ENCODE measurements at places on chromosomes 5 and 9.

DNA sequence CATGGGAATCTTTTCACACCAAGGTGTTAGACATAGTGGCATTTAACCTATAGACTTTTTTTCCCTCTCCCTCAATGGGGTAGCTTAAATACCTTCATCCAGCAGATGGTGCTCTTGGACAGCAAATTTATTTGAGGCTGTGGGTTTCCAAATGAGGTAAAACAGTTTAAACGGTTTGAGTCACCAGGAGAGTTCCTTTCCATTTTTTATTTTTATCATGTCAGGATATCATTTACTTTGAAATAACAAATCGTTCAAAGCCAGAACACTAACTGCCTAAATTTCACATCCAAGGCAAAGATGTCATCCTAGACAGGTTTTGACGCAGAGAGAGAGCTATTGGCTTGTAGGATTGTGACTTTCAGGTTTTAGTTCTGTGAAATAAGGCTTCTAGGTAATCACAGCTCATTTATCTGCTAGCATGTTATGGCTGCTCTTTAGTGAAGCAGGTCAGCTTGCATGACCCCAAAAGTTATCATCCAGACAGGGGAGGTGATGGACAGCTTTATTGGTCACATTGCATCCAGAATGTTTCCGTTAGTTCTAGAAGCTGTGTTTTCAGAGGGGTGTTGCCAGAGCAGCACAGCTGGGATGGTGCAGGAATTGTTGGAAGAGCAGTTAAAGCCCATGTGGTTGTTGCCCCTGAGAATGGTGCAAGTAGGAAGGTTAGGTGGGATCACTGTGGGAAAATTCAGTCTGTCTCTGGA is 69.8 kb downstream of the KDM4C start:
- peak; percentile 34 for DNase-seq

DNA sequence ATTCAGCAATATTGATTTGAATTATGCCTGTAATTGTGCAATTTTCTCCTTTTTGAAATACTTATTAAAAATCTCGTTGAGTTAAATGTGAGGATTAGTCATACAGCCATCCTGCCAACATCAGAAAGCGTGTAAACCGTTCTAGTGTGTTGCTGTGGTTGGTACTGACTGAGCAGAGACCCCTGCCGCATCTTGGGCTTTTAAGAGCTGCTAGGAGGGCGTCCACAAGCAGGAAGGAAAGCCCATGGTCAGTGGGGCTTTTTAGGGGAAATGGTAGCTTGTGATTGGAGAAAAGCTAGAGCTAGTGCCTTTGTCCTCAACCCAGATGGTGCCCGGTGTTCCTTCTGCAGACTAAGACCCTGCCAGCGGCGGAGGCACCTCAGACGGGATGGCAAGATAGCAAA is 1.3 kb downstream of the SDHA start:
- no peak for DNase-seq

DNA sequence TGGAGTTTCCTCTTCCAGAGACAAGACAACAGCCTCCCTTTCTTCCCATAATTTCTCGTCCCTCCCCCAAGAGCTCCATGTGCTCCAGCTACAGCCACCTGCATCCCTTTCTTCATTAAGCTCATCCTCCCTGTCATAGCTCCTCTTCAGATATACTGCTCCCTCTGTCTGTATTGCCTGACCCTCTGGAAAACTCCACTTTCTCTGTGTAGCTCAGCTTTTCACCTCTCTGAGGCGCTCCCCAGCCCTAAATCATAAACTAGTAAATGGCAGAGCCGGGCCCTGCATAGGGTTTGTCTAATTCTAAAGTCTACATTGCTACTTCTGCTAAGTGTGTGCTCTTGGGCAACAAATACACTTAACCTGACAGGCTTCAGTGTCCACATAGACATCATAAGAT is 8.8 kb upstream of the PLIN2 start:
- DNase-seq, result no peak

DNA sequence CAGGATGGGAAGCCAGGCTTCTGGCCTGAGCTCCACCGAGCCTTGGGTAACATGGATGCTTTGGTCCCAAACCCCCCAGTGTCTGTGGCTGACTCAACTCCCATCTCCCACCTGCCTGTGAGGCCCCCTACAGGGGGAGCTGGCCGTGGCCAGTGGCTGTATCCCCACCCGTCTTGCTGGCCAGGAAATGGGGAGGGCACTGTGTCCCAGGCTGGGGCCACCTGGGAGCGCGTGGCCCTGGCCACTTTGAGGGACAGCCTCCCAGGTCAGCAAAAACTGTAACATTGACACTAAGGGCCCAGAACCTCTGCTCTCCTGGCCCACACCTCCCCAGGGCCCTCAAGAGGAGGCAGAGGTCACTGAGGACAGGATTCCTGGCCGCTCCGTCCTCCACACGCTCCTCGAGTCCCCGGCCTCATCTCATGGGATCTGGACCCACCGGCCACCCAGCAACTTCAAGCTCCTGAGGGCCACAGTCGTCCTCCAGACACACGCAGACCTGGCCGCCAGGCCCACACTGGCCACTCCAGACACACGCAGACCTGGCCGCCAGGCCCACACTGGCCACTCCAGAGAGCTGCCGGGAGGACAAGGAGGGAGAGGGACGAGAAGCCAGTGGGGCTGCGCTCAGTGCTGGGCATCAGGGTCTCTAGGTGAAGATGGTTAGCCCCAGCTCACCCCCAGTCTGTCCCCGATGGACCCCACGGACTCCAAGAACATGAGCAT is 44.2 kb downstream of the DBH start:
- no peak for DNase-seq

- no peak for DNase-seq
Measured at GRCh38 chr9:130183133-130183762, 11.0 kb downstream of the NCS1 start.

- DNase-seq, result no peak
Measured at GRCh38 chr9:87375397-87376073, 122.1 kb upstream of the DAPK1 start.

- peak; percentile 51 for DNase-seq
Measured at GRCh38 chr5:74543162-74543995, 97.1 kb downstream of the ENC1 start.

DNA sequence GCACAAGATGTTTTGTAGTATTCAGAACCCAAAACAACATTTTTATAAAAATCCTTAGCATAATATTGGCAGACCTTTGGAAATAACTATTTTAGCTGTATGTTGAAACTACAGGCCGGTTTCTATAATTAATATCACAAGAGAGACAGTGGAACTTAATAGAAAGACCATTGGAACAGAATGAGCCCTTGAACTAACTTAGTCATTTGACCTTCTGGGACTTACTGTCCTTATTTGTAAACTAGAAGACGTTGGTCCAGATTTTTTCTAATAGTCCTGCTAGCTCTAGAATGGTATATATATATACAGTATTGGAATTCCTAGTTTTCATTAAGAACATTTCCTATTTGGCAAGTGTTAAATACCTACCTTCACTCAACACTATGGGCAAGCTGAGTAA is 69.5 kb upstream of the ALDH1A1 start:
- no peak for DNase-seq

DNA sequence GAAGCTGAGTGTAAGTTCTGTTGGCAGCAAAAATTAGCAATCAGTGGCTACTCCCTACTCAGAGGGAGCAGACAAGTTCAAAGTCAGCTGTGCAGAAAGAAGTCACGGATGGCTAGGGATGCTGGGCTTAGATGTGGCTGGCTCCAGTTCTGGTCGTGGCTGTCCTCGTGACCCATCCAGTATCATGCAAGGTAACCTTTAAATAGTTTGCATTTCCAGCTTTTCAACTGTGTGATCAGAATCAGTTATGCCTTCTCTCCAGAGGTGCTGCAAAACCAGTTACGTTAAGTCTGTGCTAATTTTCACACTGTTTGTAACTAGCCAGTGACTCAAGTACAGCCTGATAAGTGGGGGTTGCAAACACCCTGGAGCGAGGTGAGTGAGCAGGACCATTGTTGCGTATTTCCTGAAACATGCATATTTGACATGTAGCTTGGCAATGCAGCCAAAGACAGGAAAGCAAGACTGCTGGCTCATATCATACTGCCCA is 302.4 kb downstream of the ATPSCKMT start:
- no peak for DNase-seq

- DNase-seq, result no peak
Measured at GRCh38 chr5:15452030-15452429, 48.0 kb upstream of the FBXL7 start.

- no peak for DNase-seq
Measured at GRCh38 chr5:61802456-61802855, 470.4 kb downstream of the ZSWIM6 start.

GRCh38 chr5:75648712-75649111 is 37.5 kb downstream of the ANKDD1B start:
- no peak for DNase-seq

GRCh38 chr9:34545497-34545896 is 22.7 kb upstream of the ENHO start:
- no peak for DNase-seq

DNA sequence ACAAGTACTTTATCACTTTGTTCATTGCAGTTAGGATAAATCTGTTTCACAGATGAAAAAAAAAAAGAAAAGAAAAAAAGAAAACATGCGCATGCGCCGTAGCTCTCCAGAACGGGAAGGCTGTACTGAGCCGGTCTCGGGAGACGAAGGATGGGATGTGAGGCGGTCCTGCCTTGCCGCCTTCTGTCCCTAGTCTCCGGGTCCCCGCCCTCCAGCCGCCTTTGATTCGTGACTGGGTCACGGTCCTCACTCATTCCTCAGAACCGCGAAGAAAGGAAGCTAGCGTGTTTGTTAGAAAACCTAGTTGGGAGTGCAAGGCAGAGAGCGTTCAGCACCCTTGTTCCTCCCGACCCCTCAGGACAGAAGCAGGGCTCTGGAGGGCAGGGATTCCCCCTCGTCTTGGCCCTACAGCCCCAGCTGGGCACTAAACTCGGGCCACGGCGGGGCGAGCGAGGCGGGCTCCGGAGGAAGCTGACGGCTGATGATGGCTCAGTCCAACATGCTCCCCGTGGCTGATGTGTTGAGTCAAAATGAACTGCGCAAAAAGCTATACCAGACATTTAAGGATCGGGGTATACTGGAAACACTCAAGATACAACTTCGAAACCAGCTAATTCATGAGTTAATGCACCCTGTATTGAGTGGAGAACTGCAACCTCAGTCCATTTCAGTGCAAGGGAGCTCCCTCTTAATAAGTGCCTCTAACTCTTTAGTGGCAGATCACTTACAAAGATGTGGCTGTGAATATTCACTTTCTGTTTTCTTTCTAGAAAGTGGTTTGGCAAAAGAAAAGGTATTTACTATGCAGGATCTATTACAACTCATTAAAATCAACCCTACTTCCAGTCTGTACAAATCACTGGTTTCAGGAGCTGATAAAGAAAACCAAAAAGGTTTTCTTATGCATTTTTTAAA is 40.0 kb downstream of the CPLANE1 start:
- DNase-seq, result no peak

- no peak for DNase-seq
Measured at GRCh38 chr9:112541685-112542084, 55.1 kb downstream of the KIAA1958 start.

GRCh38 chr9:107375651-107376369 is 92.7 kb downstream of the RAD23B start:
- DNase-seq, result no peak

DNA sequence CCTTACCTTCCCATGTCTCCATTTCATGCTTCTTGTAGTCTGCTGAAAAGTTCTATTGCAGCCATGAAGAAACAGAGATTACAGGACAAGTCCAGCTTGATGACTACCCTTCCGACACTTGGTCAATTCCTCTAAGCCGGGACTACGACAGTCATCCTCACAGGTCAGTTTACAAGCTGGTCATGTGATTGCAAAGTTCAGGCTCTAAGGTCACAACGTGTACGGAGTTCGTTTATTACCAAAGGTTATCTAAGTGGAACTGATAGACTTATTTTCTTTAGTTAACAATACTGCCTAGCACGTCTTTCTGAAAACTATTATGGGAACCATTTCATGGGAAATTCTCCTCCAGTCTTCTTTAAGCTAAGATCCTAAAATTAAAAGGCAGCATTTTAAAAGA is 88.5 kb upstream of the NR5A1 start:
- no peak for DNase-seq

GRCh38 chr5:139038613-139039305 is 159.4 kb downstream of the SIL1 start:
- DNase-seq, result peak; percentile 16

GRCh38 chr9:33988219-33988890 is 60.3 kb downstream of the UBAP2 start:
- no peak for DNase-seq

- no peak for DNase-seq
Measured at GRCh38 chr5:82046276-82046647, 74.4 kb downstream of the ATG10 start.

DNA sequence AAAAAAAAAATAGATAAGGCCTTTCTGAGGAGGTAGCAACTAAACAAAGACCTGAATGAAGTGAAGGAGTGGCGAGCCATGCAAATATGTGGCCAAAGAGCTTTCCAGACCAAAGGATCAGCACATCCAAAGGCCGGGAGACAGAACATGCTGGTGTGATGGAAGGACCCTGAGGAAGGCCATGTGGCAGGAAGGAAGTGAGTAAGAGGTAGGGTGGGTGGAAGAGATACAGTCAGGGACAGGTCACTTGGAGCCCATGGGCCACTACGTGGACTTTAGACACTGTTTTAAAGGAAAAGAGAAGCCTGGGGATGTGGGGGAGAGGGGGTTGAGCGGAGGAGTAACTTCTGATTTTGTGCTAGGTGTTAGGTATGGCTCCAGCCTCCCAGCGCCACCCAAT is 31.3 kb downstream of the SPRY4 start:
- no peak for DNase-seq
